Muscle of leg (tissue), 16 donors: ENCODE measurements at places on chromosomes 11 and 22. TPM values are rescaled to one million over a fixed set of nuclear protein-coding genes. Genes with fewer than 3 reads are reported as not detected.

Gene SYT13
- 0.49 TPM for total RNA-seq

Gene ADAMTS15
- total RNA-seq = 17.8 TPM

Gene UPK3A
- total RNA-seq = not detected

DNA sequence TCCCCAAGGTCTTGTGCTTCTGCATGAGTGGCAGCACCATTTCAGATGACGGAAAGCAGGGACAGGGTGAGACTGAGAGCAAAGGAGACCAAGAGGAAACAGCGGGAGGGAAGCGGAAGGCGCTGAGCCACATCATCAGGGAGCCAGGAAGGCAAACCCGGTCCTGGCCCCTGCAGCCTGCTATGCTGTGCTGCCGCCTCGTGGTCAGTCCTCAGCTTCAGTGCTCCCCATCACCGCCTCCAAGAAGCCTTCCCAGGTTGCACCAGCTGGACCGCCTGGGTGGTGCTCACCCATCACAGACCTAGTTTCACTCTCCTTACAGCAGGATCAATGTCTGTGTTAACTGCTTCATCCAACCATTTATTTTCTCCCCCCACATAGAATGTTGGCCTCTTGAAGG, 73.0 kb upstream of the PHF21B start:
- DNase-seq = no peak

Gene APOA5
- not detected for total RNA-seq

- no peak for DNase-seq
These were observed 167.3 kb downstream of the DBX1 start for GRCh38 chr11:19992998-19993397.

Gene SPTBN2
- 13.3 TPM for total RNA-seq

GRCh38 chr11:111696556-111696955, 69.6 kb downstream of the PPP2R1B start:
- no peak for DNase-seq

Gene OR8G5
- total RNA-seq = not detected

GRCh38 chr11:10893714-10894151, 35.9 kb upstream of the ZBED5 start:
- DNase-seq = no peak

Gene RIC3
- 0.18 TPM for total RNA-seq

Gene KRTAP5-2
- total RNA-seq = not detected

Gene SLC25A18
- 0.53 TPM for total RNA-seq

- no peak for DNase-seq
These were observed 14.1 kb upstream of the FZD4 start for GRCh38 chr11:86969258-86969657.

Gene TSPAN32
- 2.7 TPM for total RNA-seq

GRCh38 chr11:133175103-133175502, 357.2 kb downstream of the OPCML start:
- DNase-seq = no peak

Gene RAB36
- total RNA-seq = 1.0 TPM

GRCh38 chr11:108718466-108718865, 53.6 kb downstream of the DDX10 start:
- no peak for DNase-seq

GRCh38 chr11:59556115-59556916, 45.0 kb downstream of the OR4D9 start:
- DNase-seq = peak; percentile 87

GRCh38 chr11:134282121-134283045, 6.2 kb downstream of the GLB1L3 start:
- no peak for DNase-seq

Gene OR8J1
- total RNA-seq = not detected

Gene GAB4
- not detected for total RNA-seq

Gene CASP5
- total RNA-seq = 0.09 TPM

Gene IRAG1
- total RNA-seq = 4.1 TPM

- DNase-seq = no peak
These were observed 70.8 kb downstream of the GAB2 start for GRCh38 chr11:78346799-78347198.

DNA sequence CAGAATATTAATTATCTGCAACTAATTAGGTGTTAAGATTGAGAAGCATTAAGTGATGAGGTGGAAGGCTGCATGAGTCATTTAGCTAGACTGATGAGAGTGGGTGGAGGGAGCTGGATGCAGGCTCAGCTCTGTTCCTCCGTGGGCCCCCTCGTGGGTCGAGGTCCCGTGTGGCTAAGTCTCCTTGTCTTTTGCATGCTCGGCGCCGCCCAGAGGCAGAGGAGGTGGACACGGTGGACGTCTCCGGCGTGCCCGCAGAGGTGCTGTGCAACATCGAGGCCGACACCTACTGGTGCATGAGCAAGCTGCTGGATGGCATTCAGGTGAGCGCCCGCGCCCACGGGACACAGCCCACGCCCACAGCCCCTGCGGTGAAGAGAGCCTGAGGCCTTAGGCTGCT, 211.6 kb downstream of the TBC1D22A start:
- no peak for DNase-seq

GRCh38 chr11:64186492-64187165, 658 bp downstream of the STIP1 start:
- peak; percentile 53 for DNase-seq

DNA sequence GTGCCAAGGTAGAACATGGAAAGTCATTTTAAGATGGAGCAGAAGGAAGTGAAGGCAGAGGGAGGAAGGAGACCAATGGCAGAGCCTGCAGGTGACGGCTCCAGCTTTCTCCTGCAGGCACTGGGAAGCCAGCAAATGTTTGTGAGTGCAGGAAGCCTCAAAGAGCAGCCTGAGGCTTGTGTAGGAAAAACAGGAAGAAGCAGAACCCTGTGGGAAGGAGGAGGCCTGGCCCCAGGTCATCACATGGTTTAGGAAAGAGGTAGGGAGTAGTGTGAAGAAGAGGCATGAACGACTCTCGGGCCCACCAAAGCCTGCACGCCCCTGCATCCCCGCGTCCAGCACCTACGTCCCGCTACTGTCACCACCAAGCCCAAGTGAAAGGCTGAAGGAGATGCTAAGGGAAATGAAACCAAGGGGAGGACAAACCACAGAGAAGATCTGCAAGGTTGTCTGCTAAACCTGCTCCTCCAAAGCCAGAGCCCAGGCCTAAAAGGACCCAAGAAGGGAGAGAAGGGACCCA, 151.5 kb downstream of the CHST1 start:
- DNase-seq = no peak

DNA sequence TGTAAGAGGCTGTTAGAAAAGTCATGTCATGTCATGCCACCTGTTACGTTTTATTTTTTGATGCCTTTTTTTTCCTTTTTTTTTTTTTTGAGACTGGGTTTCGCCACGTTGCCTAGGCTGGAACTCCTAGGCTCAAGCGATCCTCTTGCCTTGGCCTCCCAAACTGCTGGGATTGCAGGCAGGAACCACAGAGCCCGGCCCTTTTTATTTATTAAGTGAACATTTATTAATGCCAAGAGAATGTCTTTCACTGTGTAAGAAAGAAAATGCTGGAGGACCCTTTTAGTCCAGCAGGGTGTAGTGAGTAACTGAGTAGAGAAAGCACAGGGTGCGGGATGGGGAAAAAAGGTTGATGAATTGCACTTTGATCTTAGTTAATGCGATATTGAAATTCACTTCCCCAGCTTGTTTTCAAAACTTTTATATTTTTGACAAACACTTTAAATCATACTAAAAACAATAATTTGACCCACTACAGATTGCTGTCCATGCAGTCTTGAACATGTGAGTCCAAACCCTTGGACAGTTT, 2.3 kb upstream of the XBP1 start:
- DNase-seq = no peak

Gene OR52A1
- total RNA-seq = not detected

DNA sequence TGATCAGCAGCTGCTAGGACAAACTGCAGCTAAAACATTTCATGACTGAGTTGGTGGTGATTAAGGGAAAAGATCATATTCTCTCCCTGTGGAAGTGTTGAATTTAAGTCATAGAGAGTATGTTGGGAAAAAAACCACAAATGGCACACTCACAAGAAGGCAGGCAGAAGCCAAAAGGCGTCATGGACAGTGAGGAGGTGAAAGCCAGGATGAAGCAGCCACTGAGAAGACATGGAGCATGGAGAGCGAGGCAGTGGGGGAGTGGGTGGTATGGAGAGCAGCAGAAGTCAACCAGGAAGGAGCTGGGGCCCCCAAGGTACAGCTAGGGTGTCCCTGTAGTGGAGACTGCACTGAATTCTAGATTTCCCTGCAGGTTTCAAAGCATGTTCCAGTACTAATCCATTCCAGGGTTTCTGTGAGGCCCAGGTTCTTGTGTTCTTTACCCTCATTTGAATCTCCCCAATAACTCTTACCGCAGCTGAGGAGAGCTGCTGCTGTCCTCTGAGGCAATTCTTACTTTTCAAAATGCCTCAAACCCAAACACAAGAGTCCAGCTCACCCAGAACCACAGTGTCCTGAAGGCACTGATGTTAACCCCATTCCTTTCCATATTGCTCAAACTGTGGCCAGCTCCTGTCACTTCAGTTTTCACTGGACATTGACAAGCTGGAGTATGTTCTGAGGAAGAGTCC, 191.8 kb upstream of the E2F8 start:
- DNase-seq = peak; percentile 77

- peak; percentile 84 for DNase-seq
These were observed 40.9 kb upstream of the BLID start for GRCh38 chr11:122156940-122157382.

- DNase-seq = no peak
These were observed 7.7 kb downstream of the IL2RB start for GRCh38 chr22:37141971-37142370.

DNA sequence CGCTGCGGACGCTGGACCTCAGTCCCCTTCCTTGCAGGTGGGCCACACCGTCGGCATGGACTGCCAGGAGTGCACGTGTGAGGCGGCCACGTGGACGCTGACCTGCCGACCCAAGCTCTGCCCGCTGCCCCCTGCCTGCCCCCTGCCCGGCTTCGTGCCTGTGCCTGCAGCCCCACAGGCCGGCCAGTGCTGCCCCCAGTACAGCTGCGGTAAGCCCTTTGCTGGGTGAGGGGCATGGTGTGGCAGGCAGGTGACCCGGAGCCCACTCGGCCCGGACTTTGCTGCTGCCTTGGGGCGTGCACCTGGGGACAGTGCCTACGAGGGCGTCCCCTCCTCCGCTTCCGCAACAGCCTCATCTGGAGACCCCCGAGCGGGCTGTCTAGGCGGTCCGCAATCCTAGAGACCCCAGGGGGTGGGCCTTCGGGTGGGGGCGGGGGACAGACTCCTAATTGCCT, 25.4 kb upstream of the MUC5B start:
- no peak for DNase-seq

GRCh38 chr11:109422870-109423465, 978 bp downstream of the C11orf87 start:
- peak; percentile 17 for DNase-seq
